ENCODE measurements at places on chromosomes 5 and 9.

DNA sequence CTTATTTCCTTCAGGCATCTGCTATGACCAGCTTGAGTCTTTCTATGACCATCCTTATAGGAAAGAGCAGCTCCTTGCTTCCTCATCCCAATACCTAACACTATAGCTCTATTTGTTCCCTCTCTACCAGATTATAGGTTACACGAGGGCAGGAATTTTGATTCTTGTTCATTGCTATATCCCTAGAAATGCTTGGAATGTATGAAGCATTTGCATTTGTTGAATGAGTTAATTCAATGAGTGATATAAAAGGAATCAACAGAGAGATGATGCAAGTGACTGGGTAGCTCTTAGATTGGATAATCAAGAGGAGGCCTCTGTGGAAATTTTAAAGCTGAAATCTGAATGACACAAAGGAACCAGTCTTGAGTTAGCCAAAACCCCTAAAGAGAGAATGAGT lies 13.9 kb downstream of the ZCCHC9 start:
- DNase-seq: peak; percentile 72

DNA sequence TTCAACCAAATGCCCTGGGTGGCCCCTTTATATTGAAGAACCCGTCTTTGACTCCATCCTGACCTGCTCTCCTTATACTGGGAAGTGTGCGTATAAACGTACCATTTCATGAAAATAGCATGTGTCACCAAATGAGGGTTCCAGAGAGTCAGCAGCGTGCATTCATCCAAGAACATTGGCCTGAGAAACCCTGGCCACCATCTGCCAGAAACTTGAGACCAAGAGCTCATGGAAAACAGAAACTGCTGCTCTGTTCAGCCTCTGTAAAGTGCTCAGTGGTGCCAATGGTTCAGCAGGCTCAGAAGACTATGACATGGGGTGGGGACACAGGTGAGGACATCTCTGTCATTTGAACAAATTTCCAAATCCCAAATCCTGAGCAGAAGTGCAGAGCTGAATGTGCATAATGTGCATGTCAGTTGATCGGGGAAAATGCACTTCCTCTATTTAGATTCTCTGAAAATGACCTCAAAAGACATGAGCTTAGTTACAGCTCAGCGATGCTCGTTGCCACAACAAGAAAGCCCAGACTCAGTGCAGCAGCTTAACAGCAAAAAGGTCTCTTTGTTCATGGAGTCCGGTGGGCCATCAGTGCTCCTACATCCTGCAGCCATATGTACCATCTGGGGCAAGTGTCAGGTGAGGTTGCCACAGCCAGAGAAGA lies 176.1 kb downstream of the ATPSCKMT start:
- DNase-seq: no peak

DNA sequence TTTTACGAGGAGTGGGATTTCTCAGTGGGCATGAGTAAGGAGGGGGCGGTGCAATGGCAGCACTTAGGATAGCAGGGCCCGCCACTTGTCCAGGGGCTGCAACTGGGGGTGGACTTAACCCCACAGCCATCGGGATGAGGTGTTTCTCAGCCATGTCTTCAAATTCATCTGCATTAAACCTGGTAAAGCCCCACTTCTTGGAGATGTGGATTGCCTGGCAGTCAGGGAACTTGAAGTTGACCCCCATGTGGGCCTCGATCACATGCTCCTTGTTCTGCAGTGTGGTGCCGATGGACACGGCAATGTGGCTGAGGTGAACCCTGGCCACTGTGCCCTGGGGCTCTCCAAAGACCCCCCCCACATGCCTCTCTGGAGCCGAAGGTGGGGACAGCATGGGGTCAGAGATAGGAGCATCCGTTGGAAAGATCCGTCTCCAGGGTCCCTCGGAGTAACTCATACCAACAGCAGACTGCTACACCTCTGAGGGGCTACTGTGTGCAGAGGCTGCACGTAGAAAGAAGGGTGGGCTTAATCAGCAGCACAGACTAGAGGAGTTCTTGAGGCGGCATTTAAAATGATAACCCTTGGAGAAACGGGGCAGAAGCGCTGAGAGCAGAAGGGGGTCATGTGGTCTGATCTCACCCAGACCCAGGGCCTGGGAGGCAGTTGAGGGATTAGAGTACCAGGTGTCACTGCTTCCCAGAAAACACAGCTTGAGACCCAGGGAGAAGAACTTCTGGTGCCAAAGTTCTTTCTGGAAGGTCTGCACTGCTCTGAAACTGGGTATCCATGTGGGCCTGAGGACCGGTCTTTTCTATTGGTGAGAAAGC lies 141.4 kb downstream of the MTX3 start:
- DNase-seq: no peak

- no peak for DNase-seq
These were observed 28.8 kb downstream of the ALG2 start for GRCh38 chr9:99192786-99193465.

- DNase-seq: no peak
These were observed 20.6 kb upstream of the CMBL start for GRCh38 chr5:10328323-10328722.

GRCh38 chr5:1896602-1897376 lies 14.1 kb upstream of the IRX4 start:
- no peak for DNase-seq

DNA sequence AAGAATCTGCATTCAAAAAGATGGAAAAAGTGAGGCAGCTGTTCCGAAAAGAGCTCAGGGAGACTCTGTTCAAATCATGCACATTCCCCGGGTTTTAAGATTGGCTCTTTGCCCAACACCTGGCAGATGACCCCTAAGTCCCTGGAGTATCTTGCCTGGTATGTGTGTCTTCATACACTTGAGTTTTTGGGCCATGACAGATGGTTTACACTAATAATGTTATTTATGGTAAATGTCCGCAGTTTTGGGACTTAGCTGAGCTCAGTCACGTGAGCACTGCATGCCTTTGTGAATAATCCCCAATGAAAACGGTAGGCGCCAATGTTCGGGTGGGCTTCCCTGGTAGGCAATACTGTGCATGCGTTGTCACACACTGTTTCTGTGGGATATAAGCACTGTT lies 316.1 kb downstream of the PRDM9 start:
- no peak for DNase-seq

- DNase-seq: no peak
These were observed 143.7 kb upstream of the SLC30A5 start for GRCh38 chr5:68950125-68950524.

GRCh38 chr5:180806351-180807011 lies 3.9 kb upstream of the MGAT1 start:
- no peak for DNase-seq

GRCh38 chr5:135145985-135146384 lies 112.0 kb upstream of the PITX1 start:
- no peak for DNase-seq

GRCh38 chr5:58523956-58524355 lies 32.7 kb downstream of the GAPT start:
- DNase-seq: no peak

DNA sequence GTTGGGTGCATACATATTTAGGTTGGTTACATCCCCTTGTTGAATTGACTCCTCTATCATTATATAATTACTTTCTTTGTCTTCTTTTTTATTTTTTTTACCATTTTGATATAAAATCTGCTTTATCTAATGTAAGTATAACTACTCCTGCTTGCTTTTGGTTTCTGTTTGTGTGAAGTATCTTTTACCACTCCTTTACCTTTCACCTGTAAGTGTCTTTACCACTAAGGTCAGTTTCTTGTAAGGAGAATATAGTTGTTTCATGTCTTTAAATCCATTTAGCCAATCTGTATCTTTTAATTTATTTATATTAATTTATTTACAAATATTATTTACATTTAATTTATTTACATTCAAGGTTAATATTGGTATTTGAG lies 33.0 kb downstream of the INSL4 start:
- DNase-seq: no peak

DNA sequence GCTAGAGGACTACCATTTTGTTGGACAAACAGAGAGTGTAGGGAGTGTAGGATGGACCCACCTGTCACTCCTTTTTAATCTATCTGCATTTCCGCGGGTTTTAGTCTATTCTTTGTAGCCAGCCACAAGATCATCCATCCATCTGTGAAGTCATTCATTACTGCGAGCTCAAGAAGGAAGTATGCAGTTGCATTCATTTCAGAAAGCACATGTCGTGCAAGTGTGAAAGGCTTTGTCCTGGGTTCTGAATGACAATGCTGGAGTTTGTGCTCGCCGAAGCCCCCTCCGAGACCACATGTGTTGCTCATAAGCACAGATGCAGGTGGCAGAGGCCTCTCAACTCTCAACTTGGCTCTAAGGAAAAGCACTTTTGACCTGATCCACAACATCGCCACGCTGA lies 70.3 kb upstream of the BASP1 start:
- no peak for DNase-seq

DNA sequence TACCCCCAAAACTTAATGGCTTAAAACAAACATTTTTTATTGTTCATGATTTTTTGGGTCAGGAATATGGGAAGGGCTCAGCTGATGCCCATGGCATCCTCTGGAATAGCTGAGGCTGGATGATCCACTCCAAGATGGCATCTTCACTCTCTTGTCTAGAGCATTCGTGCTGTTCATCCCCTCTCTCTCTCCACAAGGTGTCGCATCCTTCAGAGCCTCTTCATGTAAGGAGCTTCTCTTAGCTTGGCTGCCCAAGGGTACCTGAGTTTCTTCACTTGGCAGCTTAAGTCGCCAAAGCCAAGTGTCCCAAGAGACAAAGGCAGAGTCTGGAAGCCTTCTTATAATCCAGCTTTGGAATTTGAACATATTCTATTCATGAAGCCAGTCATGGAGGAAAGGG lies 294.7 kb downstream of the CHSY3 start:
- peak; percentile 30 for DNase-seq

DNA sequence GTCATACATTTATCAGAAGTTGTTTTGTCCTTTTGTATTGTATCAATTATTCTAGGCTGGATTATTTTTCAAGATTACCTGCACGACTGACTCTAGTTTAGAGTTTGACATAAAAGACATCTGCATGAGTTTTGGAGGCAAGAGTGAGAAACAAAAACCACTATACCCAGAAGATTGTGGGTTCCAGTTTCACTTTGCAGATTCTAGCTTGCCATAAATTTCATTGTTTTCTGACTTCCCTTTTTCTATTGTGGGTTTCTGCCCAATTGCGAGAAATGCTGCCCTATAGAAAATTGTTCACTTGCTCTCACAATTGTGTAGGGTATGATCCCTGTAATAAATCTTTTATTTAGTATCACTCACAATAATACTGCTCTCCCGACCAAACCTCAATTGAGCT lies 1043.4 kb upstream of the CDH10 start:
- DNase-seq: no peak

DNA sequence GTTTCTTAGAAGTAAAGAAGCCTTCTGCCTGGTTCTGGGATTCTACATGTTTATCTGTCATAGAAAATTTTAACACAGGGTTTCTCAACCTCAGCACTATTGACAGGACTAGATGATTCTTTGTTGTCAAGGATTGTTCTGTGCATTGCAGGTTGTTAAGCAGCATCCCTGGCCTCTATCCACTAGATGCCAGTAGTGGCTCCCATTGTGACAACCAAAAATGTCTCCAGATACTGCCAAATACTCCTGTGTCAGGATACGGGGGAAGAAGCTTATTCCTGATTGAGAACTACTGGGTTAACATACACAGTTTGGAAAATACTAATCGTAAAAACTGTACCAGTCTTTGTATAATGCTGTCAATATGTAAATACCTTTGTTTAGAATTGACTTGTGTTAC lies 167.1 kb downstream of the NIPBL start:
- no peak for DNase-seq

GRCh38 chr9:6880626-6881025 lies 122.9 kb downstream of the KDM4C start:
- DNase-seq: no peak

DNA sequence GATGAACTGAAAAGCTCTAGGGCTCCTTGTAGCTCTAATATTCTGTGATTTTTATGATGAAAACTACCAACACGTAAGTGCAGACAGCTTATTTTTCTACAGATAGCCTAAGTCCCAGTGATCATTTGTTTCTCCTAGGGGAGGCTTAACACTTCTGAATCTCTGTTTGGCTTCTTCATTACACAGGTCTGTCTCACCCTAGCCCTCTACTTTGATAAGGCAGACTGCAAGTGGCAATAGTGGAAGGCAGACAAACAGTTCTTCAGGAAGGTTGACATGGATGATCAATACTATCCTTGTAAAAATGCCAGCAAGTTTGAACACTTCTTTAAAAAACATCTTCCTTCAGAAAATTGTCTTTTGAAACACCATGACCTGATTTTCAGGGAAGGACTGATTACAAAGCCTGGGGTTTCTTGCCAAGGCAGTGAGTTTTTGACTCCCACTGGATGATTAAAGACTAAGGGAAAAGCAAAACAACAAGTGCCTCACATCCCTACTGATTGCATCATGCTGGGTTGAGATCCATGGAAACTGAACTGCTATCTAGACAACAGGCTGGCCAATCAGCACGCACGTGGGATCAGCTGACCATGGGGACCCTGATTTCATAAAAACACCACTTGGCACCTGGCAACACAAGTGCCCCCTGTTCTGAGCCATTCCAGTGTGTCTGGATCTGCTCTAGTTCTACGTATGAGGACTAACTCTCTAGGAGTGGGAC lies 212.2 kb downstream of the SMARCA2 start:
- DNase-seq: peak; percentile 77

DNA sequence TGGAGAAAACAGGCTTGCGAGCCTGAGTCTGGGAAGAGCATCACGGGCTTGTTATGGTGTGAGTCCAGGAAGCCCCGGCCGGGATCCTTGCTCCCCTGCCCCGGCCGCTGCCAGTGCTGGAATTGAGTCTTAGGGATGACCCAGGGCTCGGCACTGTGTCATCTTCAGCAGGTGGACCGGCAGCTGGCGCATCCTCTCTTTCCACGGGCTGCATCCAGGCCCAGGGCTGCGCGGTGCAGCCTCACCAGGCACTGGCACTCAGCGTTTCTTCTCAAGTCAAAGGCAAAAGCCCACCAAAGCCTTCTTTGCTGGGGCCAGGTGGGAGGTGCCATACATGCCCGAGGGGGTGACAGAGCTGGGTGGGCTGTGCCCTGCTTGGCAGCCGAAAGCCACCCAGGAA lies 46.6 kb downstream of the COL5A1 start:
- no peak for DNase-seq

GRCh38 chr9:135551031-135551430 lies 5.1 kb downstream of the OBP2A start:
- DNase-seq: no peak

GRCh38 chr5:139647506-139648204 lies 494 bp upstream of the CXXC5 start:
- no peak for DNase-seq

Measured in AG10803 (cell line).